ENCODE measurements at places on chromosomes 2 and 18.

GRCh38 chr2:152607793-152608300, 109.4 kb downstream of the PRPF40A start:
- DNase-seq = no peak

GRCh38 chr2:123015186-123015585, 1009.9 kb upstream of the CNTNAP5 start:
- DNase-seq = no peak

- DNase-seq = no peak
Observed at GRCh38 chr2:133109772-133110171, 439.8 kb upstream of the LYPD1 start.

- DNase-seq = no peak
Observed at GRCh38 chr2:101612019-101612418, 85.5 kb upstream of the MAP4K4 start.

DNA sequence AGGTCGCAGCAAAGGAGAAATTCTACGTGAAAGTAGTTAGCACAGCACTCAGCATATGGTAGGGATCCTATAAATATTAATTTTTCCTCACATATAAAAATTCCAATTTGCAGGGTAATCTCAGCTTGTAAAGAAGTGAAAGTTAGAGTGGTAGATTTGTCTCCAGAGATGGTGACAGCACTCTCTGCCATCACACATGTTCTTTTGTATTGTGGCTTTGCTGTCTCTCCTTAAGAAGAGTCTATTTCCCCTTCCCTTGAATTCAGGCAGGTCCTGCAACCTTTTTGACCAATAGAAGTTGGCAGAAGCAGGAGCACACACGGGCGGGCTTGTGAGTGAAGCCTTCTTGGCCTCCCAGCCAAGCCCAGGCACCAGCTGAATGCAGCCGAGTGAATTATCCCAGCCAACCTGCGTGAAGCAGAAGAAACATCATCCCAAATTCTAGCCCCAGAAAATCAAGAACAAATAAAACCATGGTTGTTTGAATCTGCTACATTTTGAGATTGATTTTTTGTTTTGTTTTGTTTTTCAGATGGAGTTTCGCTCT, 107.8 kb upstream of the COPS8 start:
- DNase-seq = no peak

GRCh38 chr2:41379496-41380221, 668.2 kb upstream of the PKDCC start:
- DNase-seq = no peak

- DNase-seq = no peak
Observed at GRCh38 chr18:21443776-21444464, 156.6 kb downstream of the ESCO1 start.

- no peak for DNase-seq
Observed at GRCh38 chr2:220779931-220780330, 792.2 kb downstream of the EPHA4 start.

- no peak for DNase-seq
Observed at GRCh38 chr2:96207774-96208142, 869 bp downstream of the STARD7 start.

GRCh38 chr18:52546686-52547346, 206.8 kb downstream of the DCC start:
- no peak for DNase-seq

GRCh38 chr2:100317634-100318033, 4.7 kb downstream of the LONRF2 start:
- no peak for DNase-seq

DNA sequence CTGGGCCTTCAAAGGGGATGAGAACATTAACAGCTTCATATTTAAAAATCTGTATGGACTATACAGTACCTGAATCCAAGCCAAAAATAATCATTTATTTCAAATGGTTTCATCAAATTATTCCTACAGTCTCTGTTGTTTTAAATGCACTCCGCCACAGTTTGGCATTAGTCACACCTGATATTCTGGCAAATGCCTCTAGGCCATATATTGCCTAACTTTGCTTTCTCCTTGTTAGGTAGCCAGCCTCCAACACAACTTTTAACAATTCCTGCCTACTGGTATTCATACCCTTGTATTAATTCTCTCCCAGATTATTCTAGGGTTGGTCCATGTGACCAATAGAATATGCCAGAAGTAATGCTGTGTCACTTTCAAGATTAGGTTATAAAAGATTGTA, 146.6 kb upstream of the FANCL start:
- no peak for DNase-seq

DNA sequence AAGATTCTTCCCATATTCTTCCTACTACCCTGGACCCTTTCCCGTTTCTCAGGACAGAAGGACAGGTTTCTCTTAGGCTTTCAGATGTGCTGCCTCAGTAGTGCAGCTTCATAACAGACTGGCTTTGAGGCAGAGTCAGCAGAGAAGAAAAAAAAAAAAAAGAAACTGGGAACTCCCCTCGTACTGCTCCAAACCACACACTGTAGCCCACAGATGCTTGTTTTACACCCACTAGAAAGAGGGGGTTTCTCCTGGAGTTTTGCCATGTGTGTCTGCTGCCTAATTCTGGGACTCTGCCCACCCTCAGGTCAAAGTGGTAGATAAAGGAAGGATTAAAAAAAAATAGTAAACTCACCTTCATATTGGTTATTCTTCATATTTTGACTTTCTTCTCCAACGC, 95.9 kb downstream of the NCOA1 start:
- no peak for DNase-seq

GRCh38 chr18:79047556-79048244, 21.5 kb upstream of the ATP9B start:
- DNase-seq = no peak

DNA sequence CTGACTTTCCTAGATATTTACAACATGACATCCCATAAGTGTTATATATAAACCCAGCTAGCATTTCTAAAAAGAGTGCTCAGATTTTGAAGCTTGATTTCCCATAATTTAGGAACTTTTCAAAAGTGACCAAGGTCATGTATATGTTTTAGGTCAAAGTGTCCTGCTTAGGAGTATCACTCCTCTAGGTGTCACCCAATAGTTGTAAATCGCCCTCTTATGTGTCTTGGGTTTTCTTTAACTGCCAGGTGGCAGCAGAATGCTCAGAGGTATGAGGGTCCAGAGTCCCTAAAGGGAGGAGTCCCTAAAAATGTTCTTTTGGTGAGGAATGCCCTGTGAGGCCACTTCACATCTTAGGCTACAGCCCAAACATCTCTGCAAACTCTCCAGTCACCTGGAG, 358.3 kb downstream of the CELF4 start:
- no peak for DNase-seq

GRCh38 chr18:9642799-9643462, 28.6 kb upstream of the PPP4R1 start:
- peak; percentile 70 for DNase-seq

DNA sequence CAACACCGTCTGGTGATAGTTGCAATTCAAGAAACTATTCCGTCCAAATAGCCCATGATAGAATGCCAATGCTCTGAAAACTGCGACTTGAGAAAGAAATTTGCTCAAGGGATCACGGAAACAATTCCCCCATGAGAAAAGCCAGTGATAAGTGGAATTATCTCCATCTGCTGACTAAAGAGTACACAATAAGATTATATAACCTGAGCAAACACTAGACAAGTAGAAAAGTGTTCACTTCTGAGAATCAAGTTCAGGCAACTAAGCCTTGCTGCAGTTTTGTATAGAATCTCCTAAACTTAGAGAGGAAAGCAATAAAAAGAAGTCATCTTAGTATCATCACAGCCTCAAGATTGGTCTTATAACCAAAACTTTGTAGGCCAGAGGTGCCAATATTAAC, 336.3 kb upstream of the NRXN1 start:
- no peak for DNase-seq

DNA sequence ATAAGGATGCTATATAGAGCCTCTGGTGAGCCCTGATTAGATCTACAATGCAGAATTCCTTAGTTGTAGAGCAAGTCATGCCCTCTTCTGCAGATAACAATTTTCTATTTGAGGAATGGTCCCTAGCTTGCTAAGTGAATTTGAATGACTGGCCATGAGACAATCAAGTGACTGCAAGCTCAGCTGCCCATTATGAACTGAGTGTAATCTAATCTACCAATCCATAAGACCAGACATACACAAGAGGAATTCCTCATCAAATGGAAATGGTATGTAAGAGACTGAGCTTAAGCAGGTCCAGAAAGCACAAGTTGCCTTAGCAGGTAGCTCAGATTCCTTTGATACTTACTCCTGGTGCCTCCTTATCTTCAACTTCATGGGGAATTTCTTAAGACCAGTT, 4.8 kb upstream of the ANKRD44 start:
- no peak for DNase-seq

DNA sequence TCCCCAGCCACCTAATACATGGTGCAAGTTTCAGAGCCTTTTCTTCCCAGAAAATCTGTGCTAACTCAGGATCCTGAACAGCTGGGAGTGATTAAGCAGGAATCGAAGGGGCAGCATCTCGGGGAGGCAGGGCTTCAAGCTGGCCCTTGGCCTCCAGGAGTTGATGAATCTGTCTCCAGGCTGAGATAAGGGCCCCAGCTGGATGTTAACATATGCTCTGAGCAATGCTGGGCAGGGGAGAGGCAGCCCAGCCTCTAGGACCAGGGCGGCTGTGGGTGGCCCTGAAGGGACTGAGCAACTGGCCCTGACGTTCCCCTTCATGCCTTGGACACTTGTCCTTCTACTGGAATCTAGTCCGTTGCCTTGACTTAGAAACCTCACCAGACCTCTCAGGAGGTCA, 84.1 kb upstream of the EPC2 start:
- DNase-seq = no peak

- DNase-seq = peak; percentile 29
Observed at GRCh38 chr18:75377926-75378325, 49.6 kb downstream of the SMIM21 start.

DNA sequence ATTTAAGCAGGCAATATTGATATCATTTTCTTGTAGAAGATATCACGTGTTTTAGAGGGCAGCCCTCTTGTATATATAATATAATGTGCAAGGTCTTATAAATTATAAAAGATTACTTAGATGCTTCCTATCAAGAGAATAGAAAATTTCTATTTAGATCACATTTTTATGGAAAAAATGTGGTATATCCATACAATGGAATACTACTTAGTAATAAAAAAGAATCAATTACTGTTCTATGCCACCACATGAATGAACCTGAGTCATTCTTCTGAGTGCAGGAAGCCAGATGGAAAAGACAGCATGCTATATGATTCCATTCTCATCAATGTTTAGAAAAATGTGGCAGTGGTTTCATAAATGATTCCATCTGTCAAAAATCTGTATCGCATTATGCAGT, 23.6 kb downstream of the CYP27C1 start:
- DNase-seq = no peak

DNA sequence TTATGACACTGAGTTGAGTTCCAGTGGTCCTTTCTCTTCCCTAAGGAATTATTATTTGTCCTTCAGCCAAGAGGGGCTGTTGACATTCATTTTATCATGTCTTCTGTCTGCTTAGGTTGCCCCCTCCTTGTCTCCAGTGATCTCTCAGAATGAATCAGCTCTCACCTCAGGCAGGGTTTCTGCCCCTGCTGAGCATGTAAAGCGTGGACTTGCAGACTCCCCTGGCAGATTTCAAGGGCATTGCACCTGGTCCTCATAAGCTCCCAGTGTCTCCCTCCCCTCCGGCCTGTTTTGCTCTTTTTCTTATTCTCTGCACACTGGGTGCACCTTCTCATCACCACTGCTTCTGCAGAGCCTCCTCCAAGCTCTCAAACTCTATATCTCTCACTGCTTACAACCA, 188.4 kb downstream of the KCNS3 start:
- DNase-seq = no peak

DNA sequence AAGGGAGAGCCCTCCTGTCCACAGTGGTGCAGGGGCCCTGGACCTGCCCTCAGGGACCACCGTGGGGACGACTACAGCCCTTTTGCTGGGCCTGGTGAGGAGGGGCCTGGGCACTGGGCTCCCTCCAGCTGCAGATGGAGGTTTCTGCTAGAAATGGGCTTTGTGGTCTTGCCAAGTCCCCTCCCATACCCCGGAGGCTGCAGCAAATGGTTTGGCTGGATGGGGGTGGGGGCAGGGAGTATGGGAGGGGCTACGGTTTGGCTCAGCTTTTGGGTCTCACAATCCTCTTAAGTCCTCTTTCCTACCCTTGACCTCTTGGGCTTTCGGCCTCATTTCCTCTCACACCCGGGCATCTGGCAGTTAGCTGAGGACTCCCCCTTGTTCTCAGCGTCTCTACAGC, 21.7 kb downstream of the TET3 start:
- DNase-seq = peak; percentile 55

DNA sequence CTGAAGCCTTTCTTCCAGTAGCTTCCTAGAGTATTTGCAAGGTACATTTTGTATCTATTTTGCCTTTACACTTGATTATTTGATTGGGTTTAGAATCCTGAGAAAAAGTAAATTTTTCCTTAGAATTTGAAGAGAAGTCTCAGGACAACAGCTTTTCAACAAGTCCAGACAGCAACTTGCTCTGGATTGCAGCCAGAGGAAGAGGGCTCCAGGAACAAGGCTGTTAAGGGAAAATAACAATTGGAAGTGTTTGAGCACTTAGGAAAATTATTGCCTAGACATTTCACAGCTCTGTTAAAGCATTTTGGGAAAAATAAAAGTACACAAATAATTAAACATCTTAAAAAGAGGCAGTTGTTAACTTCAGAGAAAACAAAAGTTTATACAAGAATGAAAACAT, 58.3 kb upstream of the RAPGEF4 start:
- no peak for DNase-seq
